ENCODE measurements at places on chromosomes 4 and X.

- no peak for DNase-seq
Measured at GRCh38 chr4:24912252-24913118, at the start of gene CCDC149. Gene CCDC149, minus strand, starts transcription at chr4:24913042. Its CDS starts 178 bp downstream, at chr4:24912864.

- DNase-seq: no peak
Measured at GRCh38 chr4:127756906-127757305, 25.2 kb upstream of the HSPA4L start.

DNA sequence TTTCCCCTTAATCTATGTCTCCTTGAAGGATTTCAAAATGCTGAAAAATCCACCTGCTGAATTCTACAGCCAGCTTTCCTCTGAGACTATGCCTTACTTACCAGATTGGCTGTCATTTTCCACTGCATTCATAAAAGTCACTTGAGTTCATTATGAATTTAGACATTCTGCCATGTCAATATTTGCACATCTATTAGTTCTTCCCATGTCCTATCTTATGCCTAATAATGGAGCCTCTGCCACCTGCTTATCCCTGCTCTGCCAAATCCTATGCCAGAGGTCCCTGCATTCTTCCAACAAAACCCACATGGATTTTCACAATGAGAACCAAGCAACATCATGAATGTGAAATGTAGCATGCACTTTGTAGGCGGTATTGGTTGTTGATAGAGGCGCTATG, 42.6 kb downstream of the GASK1B start:
- DNase-seq: no peak

DNA sequence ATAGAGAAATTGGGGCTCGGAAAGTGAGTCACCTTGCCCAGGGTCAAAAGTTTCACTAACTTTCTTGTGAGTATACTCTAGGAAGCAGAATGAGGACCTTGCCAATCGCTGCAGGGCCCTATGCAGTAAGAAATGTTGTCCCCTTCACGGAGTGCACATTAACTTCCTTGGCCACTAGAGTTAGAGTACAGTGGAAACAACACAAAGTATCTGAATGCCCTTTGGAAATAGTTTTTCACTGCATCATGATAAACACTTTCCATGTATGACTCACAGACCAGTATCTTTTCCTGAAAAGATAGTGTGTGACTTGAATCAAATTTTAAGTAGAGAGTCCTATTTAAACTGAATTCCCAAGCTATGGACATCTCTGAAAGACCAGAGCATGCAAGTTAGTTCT, 45.5 kb upstream of the STK26 start:
- DNase-seq: no peak

GRCh38 chr4:133154725-133155124, 5.6 kb downstream of the PCDH10 start:
- DNase-seq: no peak
